ENCODE measurements at places on chromosomes 6 and 20.

- DNase-seq = no peak
Measured at GRCh38 chr6:145903356-145904102, 60.6 kb downstream of the SHPRH start.

DNA sequence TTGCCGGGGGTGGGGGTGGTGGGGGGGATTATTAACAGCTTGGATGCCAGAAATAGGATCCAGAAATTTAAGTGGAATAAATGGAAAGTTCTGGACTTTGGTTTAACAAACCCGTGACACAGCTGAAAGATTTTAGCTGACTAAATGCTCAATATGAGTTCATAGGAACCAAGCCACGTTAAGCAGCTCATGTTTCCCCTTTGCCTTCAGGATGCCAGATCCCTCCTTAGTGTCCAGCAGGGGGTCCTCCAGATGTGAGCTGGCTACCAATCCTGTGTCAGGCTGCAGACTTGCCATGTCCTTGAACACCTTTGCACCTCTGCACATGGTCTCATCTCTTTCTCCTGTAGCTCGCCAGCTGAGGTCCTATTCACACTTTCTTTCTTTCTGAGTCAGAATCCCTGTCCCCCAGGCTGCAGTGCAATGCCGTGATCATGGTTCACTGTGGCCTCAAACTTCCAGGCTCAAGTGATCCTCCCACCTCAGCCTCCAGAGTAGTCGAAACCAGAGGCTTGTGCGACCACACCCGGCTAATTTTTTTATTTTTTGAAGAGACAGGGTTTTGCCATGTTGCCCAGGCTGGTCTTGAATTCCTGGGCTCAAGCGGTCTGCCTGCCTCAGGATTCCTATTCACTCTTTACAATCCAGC, 133.3 kb upstream of the ARMC2 start:
- DNase-seq = no peak

DNA sequence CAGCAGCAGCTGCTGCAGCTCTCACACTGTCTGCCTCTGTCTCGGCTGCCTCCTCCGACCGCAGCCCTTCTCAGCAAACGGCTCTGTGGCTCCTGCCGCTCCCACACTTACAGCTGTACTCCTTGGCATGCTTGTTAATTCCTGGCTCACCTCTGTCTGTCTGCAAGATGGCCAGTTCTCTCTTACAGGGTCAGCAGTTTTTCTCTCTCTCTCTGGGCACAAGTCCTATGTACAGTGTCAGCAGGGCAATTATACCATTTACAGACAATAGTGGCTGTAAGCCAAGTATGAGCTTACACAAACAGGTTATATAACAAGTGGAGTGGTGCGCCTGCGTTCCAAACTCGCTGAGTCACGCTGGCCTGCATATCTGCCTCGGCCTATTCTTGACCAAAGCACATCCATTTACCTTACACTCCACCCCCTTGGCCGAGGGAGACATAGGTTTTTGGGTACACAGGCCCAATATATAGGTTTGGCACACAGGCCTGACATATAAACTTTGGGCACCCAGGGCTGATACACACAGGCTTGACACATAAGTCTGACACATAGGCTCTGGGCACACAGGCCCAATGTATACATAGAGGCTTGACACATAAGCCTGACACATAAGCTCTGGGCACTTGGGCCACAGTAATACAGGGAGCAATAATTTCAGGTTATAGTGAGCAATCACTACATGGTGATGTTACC, 4.4 kb downstream of the ZKSCAN3 start:
- no peak for DNase-seq

GRCh38 chr20:46690219-46691106, 1.2 kb upstream of the TP53RK start:
- no peak for DNase-seq

- no peak for DNase-seq
Measured at GRCh38 chr6:72975352-72975752, 249.9 kb downstream of the KHDC1L start.

- no peak for DNase-seq
Measured at GRCh38 chr20:58627212-58628072, 23.6 kb upstream of the STX16 start.

GRCh38 chr20:25389858-25390537, 637 bp downstream of the ABHD12 start:
- no peak for DNase-seq

DNA sequence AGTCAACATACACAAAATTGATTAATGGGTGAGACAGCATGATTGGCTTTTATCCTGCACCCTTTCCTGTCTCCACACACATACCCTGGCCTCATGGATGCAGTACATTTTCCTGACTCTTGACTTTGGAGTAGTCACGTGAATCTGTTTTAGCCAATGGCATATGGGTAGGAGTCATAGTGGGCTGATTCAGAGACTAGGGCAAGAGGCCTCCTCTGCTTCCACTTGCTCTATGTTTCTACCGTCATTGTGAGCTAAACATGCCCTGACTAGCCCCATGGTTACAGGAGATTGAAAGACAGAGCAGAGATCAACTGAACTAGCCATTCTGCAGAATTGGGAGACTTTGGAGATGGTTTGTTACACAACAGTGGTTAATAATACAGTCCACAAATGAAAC, 850.0 kb downstream of the DHX35 start:
- no peak for DNase-seq

GRCh38 chr6:16754876-16755275, 6.4 kb downstream of the ATXN1 start:
- DNase-seq = no peak

Measured in GM12864 (cell line).